WTC11 (cell line): ENCODE measurements at places on chromosomes 13 and 19. TPM values are rescaled to one million over a fixed set of nuclear protein-coding genes. Genes with fewer than 3 reads are reported as not detected.
A peak's percentile ranks its signal among the peaks of the same experiment; 100 is the strongest.

DNA sequence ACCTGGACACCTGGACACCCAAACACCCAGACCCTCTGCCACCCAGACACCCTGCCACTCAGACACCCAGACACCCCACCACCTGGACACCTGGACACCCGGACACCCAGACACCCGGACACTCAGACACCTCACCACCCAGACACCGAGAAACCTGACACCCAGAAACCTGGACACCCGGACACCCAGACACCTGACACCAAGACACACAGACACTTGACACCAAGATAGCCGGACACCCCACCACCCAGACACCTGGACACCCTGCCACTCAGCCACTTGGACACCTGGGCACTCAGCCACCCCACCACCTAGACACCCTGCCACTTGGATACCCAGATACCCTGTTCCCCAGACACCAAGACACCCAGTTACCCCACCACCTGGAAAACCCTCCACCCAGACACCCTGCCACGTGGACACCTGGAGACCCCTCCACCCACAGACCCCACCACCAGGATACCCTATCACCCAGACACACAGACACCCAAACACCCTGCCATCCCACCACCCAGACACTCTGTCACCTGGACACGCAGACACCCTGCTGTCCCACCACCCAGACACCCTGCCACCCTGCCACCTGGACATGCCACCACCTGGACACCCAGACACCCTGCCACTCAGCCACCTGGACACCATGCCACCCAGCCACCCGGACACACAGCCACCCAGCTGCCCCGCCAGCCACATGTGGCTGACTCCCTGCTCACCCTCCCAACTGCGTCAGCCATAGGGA lies 17.4 kb downstream of the C19orf12 start:
- peaks cover 3% of the 10 kb centered on the region; the same call in 1 of the 2 replicates for H3K36me3 ChIP-seq
- H3K27ac ChIP-seq = no peak overlapping the region

DNA sequence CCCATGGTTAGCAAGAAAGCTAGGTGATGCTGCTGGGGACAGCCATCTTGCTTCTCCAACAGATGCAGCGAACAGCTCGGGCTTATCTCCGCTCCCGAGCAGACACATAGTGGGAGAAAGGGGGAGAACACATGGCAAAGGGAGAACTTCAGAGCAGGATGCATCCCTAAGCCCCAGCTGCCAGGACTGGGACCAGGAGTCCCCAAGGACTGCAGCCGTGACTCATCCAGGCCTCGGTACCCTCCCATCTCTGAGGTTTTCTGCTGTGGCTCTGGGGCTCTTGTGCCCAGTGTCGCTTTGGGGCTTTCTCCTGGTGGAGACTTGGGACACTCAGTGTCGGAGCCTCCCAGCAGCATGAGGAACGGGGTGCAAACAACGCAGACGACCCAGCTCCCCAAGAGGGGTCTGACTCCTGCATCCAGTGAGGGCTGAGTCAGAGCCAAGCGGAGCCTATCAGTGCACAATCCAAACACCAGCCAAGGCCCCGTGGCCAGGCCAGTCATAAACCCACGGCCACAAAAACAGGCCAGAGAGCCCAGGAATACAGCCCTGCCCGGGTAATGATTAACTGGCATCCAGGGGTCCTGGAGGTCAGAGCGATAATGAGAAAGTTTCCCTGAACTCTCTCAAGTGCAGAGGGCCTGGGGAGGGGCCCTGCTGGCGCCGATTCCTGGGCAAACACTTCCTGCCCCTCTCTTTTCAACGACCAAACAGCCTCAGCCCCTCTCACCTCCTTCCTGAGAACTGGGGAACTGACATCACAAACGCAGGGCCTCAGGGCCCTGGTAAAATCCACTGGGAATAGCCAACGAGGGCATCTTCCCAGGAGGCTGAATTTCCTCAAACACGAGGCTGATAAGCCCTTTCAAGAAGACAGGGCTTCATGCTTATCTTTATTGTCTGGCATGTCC lies 202.9 kb downstream of the USP12 start:
- no peak overlapping the region for H3K4me3 ChIP-seq
- DNase-seq = no peak
- H3K36me3 ChIP-seq = no peaks in the 10 kb centered on the region
- no peaks in the 10 kb centered on the region for H3K27me3 ChIP-seq
- no peak overlapping the region for H3K27ac ChIP-seq

- H3K4me1 ChIP-seq = peaks cover 13% of the 10 kb centered on the region
- peak overlapping the region; percentile 67 for H3K4me3 ChIP-seq
- peaks cover 47% of the 10 kb centered on the region for H3K36me3 ChIP-seq
- H3K27ac ChIP-seq = peak overlapping the region; percentile 47; the same call in 1 of the 2 replicates
- DNase-seq = no peak
- no peaks in the 10 kb centered on the region for H3K27me3 ChIP-seq
Observed at GRCh38 chr19:39832341-39833083, 1.4 kb downstream of the DYRK1B start.

- no peak overlapping the region for H3K4me3 ChIP-seq
- no peaks in the 10 kb centered on the region for H3K27me3 ChIP-seq
- no peaks in the 10 kb centered on the region for H3K36me3 ChIP-seq
- DNase-seq = no peak
- H3K27ac ChIP-seq = no peak overlapping the region
- H3K4me1 ChIP-seq = peaks cover 24% of the 10 kb centered on the region
Observed at GRCh38 chr13:79812070-79812850, 331.3 kb downstream of the NDFIP2 start.

DNA sequence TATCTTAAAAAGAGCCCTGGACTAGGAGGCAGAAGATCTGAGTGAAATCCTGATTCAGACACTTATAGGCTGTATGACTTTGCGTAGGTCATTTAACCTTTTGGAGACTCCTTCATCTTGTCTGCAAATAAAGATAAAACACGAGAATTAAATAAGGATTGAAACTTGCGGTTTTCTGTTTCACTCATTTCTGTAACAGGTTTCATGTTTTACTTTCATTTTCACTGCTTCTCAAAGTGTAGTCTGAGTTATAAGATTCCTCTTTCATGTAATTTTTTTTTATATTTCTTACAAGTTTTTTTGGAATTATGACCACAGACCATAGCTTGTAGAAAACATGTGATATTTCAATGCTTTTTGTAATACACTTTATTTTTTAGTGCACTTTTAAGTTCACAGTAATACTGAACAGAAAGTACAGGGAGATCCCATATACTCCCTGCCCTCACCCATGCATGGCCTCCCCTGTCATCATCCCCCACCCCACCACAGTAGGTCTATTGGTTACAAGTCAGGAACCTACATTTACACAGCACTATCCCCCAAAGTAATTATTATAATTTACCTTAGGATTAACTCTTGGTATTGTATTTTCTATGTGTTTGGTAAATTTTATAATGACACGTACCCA lies 174.6 kb downstream of the ITGBL1 start:
- H3K27me3 ChIP-seq = no peaks in the 10 kb centered on the region
- no peaks in the 10 kb centered on the region for H3K36me3 ChIP-seq
- H3K27ac ChIP-seq = no peak overlapping the region
- H3K4me1 ChIP-seq = peaks cover 34% of the 10 kb centered on the region
- DNase-seq = no peak
- H3K4me3 ChIP-seq = no peak overlapping the region

Gene EBPL
- 92.5 to 137 TPM (median 126 TPM) in 3 replicates for total RNA-seq
